ENCODE measurements at places on chromosomes 12 and 14.

- DNase-seq = no peak
Measured at GRCh38 chr14:68606644-68607043, 186.2 kb downstream of the ZFP36L1 start.

- peak; percentile 86 for DNase-seq
Measured at GRCh38 chr12:106245767-106246166, 2.1 kb downstream of the CKAP4 start.

GRCh38 chr12:51886021-51886710 is 1.7 kb upstream of the ANKRD33 start:
- peak; percentile 94 for DNase-seq

DNA sequence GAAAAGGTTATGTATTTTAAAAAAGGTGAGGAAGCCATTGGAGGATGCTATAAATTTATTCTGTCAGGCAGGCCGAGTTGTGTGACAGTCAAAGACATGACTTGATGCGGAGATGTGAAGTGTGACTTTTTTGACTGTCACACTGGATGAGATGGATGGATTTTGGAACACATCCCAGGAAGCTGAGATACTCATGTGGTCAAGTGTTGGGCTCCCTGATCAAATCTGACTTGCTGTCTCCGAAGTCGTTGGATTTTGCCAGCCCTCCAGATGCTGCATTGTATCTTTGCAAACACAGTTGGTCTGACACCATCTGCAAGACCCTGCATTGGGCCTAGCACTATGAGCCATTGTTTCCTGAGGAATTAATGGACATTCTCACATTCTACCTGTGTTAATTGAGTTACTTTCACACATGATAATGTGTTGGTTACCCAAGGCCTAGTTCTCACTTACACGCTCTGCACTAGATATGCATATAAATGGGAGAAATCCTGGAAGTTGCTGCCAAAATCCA is 204.0 kb upstream of the PRKD1 start:
- DNase-seq = no peak

DNA sequence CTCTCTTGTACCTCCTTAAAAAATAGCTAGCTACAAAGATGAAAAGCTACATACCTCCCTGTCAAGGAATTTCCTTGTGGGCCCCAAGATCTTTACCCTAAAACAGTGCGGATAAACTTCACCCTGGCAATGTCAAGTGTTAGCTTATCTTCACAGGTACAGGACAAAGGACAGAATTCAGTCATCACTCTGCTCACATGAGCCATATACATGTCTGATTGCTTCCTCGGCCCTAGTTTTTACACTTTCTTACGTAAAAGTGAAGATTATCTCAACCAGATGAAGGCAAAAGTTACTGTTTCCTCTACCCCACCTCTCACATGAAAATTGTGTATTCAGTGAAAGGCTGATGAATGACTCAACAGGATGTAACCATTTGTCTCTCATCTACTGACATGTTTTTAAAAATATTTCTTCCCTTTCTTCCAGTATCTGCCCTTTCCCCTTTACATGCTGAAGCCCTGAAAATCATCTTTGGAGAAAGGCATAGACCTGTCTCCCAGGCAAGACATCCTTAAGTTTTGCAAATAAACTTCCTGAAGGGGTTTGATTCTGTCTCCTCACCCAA is 890.1 kb downstream of the GALC start:
- peak; percentile 3 for DNase-seq

- peak; percentile 46 for DNase-seq
Measured at GRCh38 chr14:32513571-32514009, 184.5 kb downstream of the AKAP6 start.

GRCh38 chr14:38107216-38107631 is 100.5 kb upstream of the SSTR1 start:
- DNase-seq = no peak

DNA sequence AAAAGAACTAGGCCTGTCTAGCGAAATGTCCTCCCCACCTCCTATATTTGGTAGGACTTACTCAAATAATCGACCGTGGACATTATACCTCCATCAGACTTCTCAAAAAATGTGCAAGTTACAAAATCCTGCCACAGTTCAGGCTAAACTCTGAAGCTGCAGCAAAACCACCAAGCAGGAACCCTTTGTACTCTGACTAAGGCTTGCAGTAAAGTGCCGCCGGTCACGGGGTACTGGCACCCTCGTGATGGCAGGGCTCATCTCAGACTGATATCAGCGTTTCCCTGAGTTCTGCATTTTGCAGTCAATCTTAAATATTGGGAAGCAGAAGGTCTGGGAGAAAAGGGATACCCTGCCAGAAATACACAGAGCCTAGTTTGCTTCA is 17.1 kb downstream of the SLC11A2 start:
- DNase-seq = no peak

DNA sequence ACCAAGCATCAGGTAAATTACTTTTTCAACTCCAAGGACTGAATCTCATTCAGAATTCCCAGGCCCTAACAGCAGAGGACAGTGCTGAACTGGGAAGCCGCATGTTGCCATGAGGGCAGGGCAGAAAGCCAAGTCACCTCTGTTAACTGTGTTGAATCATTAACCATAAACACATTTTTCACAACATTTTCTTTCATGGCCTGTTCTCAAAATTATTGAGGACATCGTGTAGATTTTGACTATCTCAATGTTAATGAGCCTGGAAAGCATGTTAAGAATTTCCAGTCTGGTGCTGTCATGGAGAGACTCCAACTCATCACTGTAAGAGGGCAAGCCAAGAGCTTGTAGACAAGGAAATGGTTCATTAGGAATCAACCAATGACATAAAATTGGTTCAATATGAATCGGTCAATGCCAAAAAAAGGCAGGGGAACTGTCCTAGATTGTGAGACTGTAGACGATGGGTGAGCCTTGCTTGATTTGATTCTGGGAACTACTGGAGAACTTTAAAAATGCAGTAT is 33.7 kb downstream of the CPM start:
- peak; percentile 86 for DNase-seq

DNA sequence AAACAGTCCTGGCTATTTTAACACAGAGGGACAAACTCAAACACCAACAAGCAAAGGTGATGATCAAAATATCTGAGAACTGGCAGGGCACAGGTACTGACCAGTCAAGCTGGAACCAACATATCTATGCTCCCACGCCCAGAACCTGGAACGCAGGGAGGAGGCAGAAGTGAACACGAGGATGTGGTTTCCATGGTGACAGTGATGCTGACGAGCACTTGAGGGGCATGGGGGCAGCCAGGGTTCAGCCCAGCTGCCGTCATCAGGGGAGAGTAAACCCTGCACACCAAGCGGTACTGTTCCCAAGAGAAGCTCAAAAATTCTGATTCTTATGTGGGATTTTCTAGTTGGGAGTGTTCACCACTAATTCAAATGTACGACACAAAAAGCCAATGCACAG is 113.6 kb upstream of the SFSWAP start:
- no peak for DNase-seq
